ENCODE measurements at places on chromosomes 1 and 21.

DNA sequence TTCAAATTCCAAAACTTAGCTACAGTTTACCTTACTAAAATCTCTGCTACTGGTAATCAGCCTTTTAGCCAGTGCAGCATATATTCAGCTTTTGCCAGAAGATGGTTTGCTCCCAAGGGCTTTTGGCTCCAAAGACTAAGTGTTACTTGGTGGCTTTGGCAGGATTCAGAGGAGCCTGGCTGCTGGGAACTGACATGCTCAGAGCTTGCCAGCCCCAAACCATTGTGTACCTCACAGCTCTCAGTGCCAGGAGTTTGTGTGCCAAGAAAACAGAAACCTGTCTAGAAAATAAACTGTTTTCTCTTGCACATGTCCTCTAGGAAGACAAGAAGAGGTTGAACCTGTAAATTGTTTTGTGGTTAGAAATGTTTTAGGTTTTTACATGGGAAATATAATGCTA, 315.9 kb downstream of the ST6GALNAC3 start:
- DNase-seq = no peak

DNA sequence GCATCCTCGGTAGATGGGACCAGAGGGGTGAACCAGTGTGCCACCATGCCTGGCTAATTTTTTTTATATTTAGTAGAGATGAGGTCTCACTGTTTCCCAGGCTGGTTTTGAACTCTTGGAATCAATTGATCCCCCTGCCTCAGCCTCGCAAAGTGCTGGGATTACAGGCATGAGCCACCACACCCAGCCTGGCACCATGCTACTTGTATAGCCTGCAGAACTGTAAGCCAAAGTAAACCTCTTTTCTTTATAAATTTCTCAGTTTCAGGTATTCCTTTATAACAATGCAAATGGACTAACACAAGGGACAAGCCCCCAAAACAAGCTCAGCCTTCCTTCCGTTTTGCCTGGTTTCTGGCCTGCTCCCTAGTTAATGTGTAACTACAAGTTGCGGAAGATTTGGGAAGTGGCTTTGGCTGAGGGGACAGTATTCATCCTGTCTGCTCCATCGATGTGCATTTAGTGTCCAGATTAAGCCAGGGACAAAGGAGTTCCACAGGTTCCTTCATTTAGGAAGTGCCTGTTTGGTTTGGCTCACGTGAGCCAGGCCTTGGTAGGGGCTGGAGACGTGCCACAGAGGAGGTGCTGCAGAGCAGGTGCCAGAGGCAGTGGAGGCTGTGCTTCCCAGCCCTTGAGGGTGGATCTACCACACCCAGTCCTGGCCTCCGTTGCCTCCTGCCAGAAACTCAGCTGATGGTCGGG, 4.4 kb downstream of the AVPR1B start:
- DNase-seq = no peak

GRCh38 chr1:174391716-174392115, 56.0 kb upstream of the GPR52 start:
- no peak for DNase-seq

DNA sequence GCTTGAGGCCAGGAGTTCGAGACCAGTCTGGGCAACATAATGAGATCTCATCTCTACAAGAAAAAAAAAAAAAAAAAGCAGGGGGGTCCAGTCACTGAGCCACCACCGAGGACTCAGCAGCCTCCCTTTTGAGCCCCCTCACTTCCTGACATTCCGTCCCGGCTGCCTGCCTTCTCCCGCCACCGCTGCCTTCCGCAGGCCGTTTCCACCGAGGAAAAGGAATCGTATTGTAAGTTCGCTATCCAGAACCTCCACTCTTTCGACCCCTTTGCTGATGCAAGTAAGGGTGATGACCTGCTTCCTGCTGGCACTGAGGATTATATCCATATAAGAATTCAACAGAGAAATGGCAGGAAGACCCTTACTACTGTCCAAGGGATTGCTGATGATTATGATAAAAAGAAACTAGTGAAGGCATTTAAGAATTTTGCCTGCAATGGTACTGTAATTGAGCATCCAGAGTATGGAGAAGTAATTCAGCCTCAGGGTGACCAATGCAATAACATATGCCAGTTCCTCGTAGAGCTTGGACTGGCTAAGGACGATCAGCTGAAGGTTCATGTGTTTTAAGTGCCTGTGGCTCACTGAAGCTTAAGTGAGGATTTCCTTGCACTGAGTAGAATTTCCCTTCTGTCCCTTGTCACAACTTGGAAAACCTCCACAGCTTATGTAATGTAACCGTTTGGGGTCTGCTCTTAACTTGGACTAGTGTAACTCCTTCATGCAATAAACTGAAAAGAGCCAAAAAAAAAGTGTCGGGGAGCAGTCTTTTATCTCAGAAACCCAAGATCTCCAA, 55.6 kb downstream of the GLUL start:
- no peak for DNase-seq

- no peak for DNase-seq
These were observed at the start of gene B3GALNT2 for GRCh38 chr1:235504122-235504493. B3GALNT2 (minus strand) TSS chr1:235504452; CDS start chr1:235504252, 200 bp downstream.

DNA sequence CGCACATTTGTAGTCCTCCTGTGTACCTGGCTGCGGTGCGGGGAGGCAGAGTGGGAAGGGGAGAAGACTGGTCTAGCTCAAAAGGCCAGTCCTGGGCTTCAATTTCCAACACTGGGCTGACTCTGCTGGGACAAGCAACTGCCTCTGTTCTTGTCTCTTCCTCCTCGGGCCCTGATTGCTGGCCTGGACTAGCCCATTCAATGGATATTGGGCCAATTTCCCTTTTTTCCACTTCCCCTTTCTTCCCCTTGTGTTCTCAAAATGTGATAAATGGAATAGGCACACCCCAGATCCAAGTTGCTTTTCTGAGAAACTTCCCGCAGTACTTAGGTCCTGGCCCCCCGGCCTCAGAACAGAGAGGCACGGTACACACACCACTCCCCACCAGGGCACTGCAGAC, 48.2 kb downstream of the SPSB1 start:
- no peak for DNase-seq

DNA sequence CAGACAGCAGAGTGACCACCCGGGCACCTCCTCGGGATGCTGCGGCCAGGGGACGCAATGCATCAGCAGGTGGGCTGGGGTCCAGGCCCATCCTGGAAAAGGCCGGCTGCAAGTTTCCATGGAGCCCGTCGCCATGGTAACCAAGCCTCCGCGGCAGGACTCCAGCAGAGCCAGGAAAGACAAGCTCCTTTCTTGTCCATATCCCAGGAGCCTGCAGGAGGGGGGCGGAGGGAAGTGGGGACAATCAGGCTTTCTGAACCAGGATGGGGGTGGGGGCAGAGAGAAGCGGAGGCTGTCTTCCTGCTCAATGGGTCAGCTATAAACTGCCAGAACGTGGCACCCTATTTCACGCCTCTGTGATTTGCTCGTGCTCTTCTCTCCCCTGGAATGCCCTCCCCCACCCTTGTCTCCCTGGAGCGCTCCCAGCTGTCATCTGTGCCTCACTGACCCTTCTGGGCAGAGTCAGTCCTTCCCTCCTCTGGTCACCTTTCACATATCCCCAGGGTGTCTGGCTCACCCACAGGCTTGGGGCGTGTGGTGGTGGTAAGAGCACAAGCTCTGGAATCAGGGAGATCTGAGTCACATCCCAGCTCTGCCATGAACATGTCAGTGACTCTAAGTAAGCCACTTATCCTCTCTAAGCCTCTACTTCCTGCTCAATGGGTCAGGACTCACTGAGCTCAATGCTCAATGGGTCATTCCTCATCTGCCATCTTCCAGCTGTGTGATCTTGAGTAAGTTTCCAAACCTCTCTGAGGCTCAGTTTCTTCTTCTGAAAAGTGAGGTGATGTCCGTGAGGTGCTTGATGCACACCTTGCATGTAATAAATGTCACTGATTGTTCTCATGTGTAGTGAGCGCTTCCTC, 58.9 kb upstream of the LAPTM5 start:
- no peak for DNase-seq

GRCh38 chr1:182453631-182454030, 3.7 kb downstream of the RGSL1 start:
- no peak for DNase-seq

- DNase-seq = no peak
These were observed 12.0 kb downstream of the DDAH1 start for GRCh38 chr1:85452948-85453347.

DNA sequence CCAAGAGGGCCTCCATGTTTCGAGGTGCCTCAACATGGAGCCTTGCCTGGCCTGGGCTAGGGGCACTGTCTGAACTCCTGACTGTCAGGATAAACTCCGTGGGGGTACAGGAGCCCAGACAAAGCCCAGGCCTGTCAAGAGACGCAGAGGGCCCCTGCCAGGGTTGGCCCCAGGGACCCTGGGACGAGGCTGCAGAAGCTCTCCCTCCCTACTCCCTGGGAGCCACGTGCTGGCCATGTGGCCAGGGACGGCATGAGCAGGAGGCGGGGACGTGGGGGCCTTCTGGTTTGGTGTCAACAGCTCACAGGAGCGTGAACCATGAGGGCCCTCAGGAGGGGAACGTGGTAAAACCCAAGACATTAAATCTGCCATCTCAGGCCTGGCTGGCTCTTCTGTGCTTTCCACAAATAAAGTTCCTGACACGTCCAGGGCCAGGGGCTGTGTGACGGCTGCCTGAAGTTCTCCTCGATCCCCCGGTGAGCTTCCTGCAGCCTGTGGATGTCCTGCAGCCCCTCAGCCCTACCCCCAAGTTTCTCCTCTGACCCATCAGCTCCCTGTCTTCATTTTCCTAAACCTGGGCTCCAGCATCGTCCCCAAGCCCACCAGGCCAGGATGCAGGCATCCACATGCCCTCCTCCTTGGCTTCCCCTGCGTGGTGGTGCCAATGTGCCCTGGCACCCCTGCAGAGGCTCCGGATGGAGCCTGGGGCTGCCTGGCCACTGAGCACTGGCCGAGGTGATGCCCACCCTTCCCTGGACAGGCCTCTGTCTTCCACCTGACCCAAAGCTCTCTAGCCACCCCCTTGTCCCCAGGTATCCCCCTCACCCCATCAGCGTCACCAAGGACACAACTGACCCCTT, 12.8 kb upstream of the LRRC3 start:
- DNase-seq = no peak

GRCh38 chr1:35079003-35079930, at the start of gene ZMYM1:
ZMYM1 (plus strand) TSS chr1:35079385; CDS start chr1:35093988, 14,603 bp downstream.
- peak; percentile 49 for DNase-seq

- no peak for DNase-seq
These were observed 4.4 kb upstream of the PRRX1 start for GRCh38 chr1:170659399-170660035.

DNA sequence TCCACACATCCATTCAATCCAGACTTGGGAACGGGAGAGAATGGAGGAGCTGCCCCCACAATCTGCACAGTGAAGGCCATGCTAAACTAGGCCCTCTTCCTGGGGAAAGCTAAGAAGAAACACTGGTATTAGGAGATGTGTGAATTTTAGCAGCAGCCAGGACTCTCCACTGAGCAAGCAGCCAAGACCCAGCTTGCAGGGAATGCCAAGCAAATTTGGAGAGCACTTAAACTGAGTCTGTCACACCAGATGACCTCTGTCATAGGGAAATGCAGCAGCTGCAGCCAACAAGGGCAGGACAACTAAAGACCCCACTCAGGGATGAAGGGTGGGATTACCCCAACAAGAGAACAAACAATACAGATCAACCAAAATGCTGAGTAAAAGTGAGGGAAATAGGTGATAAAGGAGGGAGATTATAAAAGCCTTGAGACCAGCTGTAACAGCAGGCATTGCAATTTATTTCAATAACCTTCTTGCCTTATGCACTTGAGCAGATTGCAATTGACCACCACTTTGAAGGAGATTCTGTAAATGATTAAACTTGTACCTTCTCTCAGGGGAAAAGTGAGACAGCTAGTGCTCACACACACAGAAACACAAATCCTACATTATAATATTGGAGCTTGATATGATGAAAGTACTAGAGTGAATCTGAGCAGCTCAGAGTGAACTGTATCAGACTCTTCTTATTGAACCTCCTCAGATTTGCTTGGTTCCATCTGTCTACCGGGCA, 2.5 kb upstream of the CLCA1 start:
- no peak for DNase-seq

GRCh38 chr1:230208619-230209261, 141.7 kb downstream of the GALNT2 start:
- DNase-seq = no peak

DNA sequence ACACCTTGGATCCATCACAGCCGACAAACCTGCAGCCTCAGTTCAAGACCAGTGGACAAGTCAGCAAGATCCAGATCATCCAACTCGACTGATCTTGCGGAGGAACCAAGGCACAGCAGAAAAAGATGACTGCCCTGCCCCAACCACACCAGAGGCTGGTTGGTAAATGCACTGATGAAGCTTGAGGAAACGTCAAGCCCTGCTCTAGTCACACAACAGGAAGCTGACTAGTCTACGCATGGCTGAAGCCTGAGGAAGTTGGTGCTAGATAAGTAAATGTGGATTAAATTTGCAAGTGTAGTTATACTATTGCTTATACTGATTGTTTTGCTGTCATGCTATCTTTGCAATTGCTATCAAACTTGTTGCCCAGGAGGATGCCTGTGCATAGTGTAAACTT, 89.0 kb downstream of the LIPI start:
- no peak for DNase-seq

DNA sequence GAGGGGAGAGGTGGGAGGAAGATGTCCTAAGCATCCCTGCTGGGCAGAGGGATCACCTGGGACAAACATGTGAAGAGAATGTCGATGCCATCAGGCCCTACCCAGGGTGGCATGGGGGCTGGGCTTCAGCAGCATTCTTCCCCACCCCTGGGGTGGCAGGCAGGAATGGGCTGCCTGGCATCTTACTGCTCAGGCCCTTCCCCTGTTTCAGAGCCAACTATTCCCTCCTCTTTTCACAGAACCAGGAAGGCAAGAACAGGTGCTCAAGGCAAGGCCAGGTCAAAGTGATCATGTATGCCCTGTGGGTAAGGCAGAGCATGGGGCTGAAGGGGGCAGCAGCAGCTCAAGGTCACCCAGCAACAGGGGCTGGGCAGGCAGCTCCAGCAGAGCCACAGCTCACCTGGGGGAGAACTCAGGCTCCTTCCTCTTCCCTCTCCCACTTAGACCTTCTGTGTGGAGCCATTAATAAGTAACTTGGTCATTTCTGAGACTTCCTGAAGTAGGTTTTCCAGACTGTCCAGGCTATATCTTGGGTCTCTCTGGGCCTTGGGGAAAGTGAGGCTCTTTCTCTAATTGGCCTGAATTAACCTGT, 56.4 kb downstream of the ELK4 start:
- no peak for DNase-seq

DNA sequence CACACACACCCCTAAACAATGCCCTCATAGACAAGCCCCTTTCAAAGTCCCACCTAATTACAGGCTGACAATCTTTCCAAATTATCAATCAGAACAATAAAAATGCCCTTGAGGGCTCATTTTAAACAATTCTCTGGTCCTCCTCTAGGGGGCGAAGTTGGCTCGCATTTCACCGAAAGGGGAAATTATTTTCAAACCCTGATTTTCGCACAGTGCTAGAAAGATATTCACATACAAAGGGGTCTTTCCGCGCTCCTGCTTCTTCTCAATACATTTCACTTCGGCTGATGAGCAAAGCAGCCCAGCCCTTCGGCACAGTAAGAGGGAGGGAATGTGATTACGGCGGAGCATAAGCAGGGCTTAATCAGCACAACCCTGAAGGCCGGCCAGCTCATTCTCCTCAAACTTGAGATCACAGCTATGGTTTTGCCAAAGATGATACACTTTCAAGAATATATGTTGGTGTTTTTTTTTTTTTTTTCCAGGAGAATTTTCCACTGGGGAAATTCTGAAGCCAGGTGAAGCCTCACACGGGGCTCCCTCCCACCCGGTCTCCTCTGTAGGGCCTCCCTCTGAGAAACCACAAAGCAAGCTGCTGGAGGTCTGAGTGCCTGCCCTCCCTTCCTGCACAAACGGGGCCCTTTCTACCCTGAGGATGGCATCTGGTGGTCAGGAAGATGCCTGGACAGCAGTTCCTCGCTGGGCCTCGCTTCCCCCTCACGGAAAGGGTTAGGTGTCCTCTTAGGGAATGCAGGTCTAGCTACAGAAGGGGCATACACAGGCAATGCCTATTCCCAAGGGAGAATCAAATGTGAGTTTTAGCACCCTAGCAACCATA, 66.9 kb downstream of the GNG12 start:
- DNase-seq = no peak
